AG08395 (cell line): ENCODE measurements at places on chromosomes 13 and 19.

- no peak for DNase-seq
Measured at GRCh38 chr19:48573163-48573505, 21.2 kb downstream of the SULT2B1 start.

GRCh38 chr13:40344270-40345148, 321.9 kb downstream of the FOXO1 start:
- DNase-seq: no peak

DNA sequence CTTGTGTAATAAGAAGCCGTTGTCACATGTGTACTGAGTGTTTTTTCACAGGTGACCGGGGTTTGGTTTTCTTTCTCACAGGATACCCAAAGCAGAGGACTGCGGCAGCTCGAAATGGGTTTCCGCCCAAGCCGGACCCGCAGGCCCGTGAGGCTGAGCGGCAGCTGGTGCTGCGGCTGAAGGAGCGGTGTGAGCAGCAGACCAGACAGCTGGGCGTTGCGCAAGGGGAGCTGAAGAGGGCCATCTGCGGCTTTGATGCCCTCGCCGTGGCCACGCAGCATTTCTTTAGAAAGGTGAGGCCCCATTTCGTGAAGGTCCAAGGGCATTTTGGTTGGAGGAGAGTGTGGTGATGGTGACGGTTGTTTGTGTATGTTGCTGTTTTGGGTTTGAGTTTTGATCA, 236.3 kb downstream of the SLC7A1 start:
- no peak for DNase-seq

GRCh38 chr13:51818276-51818675, 14.3 kb upstream of the DHRS12 start:
- no peak for DNase-seq

- DNase-seq: peak; percentile 2
Measured at GRCh38 chr13:63367522-63368198, 1952.0 kb upstream of the PCDH20 start.

DNA sequence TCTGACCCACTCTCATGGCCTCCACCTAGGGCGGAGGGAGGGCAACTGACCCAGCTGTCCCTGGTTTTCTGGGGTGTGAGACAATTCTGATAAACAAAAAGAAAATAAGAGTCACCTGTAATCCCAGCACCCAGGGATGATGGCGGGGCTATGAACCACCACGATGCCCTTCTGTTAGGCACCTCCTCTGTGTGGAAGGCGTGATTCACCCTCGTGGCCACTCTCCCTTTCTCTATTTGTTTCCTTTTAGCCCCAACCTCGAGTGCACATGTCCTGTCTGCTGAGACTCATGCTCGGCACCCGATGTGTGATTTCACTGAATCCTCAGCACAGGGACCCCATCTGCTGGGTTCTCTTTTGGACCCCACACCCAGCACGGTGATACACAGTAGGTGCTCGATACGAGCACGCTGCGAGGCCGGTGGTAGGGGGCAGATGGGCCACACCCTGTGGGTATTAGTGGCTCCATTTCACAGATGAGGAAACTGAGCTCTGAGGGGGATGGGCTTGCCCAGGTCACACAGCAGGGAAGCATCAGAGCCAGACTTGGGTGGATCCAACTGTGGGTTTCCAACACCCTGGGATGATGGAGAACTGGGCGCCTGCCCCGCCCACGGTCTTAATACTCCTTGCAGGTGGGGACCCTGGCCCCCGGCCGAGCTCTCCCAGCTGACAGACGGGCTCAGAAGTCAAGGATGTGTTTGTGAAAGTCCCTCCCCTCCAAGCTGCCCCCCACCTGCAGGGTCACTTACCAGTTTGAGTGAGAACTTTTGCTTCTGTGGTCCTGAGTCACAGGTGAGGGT, 24.9 kb downstream of the VRK3 start:
- DNase-seq: no peak

DNA sequence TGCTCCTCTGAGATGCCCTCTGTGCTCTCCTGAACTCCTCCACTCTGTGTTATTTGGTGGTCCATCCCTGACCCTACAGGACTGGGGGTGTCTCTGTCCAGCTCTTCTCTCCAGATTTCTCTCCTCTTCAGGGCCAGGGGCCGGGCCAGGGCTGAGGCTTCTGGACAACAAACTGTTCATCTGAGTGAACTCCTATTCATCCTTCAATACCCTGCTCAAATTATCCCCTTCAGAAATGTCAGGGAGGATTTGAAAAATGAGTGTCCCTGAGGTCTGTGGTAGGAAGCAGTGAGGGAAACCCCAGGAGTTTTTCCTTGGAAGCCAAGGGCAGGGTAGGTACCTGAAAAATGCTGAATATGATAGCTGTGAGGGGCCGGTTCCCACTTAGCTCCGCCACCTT, 7.6 kb downstream of the PDE4C start:
- DNase-seq: no peak
